Fibroblast of skin of right biceps (primary cell): ENCODE measurements at places on chromosomes 2 and 18.

DNA sequence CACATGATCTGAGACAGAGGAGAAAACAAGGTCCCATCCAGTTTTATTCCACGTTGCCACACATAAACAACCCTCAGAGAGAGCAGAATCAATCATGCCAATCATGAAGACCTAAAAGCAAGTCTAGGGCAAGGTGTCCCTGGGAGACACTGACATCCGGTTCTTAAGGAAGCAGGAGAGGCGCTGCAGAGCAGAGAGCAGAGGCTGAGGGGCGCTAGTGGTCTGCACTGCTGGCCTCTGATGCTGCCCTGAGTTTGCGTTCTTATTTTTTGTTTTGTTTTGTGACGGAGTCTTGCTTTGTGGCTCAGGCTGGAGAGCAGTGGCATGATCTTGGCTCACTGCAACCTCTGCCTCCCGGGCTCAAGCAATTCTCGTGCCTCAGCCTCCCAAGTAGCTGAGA lies 83.3 kb downstream of the SMIM21 start:
- DNase-seq, result no peak

DNA sequence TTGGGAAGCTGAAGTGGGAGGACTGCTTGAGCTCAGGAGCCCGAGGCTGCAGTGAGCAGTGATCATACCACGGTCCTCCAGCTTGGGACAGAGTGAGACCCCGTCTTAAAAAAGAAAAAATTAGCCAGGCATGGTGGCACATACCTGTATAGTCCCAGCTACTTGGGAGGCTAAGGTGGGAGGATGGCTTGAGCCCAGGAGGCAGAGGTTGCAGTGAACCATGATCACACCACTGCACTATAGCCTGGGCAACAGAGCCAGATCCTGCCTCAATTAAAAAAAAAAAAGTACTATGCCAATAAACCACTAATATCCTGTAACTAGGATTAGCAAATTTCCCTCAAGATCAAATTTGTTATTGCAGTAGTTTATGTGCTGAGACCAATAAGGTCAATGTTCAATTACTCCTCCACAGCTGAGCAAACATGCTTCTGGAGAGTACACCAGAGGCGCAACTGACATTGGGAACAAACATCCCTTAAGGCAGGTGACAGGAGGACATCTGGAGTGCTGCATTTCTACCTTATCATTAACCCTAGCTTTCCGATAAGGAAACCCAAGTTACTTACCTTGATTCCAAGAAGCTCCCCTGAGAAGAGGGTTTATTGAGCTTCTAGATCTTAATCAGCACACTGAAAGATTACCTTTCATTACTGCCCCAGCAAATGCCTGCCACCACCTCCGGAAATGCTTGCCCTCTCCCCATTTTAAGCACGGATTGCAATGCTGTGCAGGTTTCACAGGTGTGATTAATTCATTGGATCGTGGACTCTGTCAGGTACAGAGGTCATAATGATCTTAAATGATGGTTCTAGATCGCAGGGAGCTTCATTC lies 26.2 kb downstream of the MGAT4A start:
- no peak for DNase-seq

DNA sequence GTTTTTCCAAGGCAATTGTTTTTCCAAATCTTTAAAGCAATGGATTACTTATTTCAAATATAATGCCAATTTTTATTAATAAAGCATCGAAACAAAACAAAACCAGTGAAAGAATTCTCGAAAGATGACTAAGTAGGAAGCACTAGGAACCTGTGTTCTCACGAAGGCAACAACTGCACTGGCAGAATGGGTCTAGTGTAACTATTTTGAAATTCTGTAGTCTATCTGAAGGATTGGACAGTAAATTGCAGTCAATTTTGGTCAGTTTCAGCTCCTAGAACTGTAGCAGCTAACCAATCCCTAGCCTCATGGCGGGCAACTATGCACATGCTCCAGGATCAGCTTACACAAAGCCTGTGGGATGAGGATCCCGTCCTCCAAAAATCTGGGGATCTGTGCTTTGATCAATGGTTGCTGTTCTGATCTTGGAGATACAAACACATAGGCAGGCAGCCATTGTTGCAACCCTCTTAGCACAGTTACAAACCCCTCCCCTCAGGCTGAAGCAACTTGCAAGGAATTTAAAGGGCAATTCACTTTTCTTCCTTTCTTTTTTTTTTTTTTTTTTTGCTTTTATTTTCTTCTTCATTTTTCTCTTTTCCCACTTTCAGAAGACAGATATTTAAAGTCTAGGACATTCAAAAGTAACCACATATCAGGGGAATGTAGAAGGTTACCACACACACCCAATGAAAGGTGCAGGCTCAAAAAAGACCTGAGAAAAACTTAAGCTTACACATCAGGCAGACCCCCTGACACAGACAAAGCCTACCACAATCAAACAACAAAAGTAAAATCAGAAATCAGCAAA lies 147.6 kb downstream of the THADA start:
- DNase-seq, result no peak

GRCh38 chr2:3594493-3595281 lies at the start of gene COLEC11:
TSS of gene COLEC11 (plus strand) at chr2:3595112. CDS start at chr2:3604341, 9,229 bp downstream.
- peak; percentile 28 for DNase-seq

- DNase-seq, result peak; percentile 84
Observed at GRCh38 chr2:239249776-239250175, 151.0 kb downstream of the HDAC4 start.

DNA sequence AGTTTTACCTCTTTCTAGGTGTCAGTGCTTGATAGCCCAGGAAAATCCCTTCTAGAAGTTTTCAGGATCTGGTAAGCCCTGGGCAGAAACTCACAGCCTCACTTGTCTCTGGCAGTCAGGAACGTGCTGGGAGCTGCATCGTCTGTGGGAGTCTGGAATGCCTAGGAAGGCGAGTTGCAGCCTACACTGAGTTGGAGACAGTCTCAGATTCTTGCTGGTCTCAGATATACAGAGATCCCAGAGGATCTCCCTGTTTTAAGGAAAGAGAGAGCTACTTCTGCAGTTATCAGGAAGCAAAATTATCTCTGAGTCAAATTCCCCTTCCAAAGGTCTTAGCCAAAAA lies 104.4 kb upstream of the CDC42EP3 start:
- peak; percentile 83 for DNase-seq

DNA sequence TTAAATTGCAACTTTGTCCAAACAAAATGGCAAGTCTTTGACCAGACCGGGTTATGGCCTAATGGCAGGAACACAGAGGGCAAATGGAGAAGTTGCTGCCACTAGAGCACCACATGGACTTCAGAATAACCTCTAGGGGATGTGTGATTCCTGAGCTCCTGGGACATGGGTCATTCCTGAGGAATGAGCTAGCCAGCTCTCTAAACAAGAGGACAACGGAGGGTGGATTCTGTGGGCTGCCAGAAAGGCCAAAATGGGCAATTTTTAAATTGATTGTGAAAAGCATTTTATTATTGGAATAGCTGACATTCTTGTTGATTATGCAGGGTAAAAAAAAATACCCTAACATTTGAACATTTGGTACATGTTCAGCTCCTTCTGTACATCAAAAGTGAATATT lies 109.8 kb upstream of the FZD5 start:
- DNase-seq, result peak; percentile 41

- no peak for DNase-seq
Observed at GRCh38 chr18:49631146-49631866, 69.4 kb downstream of the LIPG start.

GRCh38 chr2:168740360-168740759 lies 62.1 kb upstream of the NOSTRIN start:
- peak; percentile 44 for DNase-seq

GRCh38 chr2:209556354-209556961 lies 132.6 kb downstream of the MAP2 start:
- DNase-seq, result peak; percentile 47

- DNase-seq, result no peak
Observed at GRCh38 chr2:233085037-233085838, 25.1 kb downstream of the INPP5D start.

DNA sequence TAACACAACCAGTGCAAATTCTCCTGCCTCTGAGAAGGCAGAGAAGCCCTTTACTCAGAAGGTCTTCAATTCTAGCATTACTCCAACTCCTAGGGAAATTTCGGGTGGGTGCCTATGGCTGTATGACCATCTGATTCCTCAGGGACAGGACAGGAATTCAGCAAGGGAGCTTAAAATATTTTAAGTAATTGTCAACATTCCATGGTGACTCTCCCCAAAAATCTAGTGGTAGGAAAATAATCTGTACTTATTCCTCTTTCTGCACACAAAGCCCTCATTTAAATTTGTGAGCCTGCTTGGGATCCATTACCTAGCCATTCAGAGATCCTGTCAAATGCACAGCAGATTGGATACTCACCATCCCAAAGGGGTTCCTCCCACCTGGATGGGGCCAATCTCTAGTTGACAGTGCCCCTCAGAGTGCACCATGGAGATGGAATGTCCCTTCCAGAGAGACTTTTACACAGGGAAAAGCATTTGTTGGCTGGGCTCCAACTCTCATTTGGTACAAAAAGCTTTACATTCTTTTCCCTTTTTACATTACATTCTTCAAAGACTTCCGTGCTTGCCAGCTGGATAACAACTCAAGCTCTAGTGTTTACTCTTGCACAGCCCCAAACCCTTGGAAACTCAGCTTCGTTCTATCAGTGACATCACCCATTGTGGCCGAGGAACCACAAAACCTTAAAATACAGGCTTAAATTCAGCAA lies 3.1 kb upstream of the TMEM150A start:
- peak; percentile 91 for DNase-seq

DNA sequence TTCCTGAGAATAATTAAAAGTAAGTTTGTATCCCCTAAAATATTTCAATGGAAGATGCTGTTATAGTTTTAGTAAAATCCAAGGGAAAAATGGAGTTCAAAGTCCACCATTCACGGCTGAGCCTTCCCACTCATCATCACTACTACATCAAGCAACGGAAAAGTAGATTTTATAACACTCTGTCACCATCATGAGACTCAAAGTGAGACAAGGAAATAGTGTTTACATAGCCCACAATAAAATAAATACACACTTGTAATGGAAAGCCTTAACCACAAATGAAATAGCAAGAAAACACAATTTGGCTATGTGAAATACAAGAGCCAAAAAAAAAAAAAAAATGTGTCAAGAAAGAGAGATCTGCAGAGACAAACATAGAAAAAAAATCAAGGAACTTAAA lies 569.9 kb upstream of the REG3G start:
- DNase-seq, result no peak

GRCh38 chr2:7243276-7243675 lies 326.1 kb downstream of the RNF144A start:
- DNase-seq, result no peak

DNA sequence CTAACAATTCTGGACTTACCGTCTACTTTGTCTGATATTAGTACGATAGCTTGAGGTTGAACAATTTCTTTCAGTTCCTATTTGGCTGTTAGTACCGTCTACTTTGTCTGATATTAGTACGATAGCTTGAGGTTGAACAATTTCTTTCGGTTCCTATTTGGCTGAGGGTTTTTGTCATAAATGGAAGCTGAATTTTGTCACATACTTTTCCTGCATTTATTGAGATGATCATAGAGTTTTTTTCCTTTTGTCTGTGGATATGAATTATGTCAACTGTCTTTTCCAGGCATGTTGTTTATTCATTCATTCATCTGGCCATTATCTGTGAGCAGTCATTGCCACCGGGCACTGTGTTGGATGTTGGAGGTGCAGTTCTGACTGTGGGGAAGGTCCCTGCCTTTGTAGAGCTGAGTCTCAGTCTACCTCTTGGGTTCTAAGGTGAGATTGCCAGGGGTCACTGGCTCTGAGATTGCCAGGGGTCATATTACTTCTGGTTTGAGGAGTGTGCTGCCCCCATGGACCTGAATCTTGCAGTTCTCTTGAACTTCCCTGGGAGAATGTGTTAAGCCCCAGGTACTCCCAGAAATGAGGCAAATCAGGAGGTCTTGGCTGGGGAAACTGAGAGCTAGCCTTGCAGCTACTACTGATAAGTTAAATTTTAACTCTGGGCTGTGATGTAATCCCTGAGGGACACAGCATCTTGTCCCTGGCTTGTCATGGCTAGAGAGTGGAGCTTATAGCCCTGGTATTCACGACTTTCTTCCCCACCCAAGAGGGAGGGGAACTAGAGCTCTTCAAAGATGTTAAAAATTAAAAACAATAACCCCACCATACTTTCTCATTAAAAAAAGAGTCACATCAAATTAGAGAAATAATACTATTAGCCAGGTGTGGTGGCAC lies 89.1 kb upstream of the MBOAT2 start:
- no peak for DNase-seq

DNA sequence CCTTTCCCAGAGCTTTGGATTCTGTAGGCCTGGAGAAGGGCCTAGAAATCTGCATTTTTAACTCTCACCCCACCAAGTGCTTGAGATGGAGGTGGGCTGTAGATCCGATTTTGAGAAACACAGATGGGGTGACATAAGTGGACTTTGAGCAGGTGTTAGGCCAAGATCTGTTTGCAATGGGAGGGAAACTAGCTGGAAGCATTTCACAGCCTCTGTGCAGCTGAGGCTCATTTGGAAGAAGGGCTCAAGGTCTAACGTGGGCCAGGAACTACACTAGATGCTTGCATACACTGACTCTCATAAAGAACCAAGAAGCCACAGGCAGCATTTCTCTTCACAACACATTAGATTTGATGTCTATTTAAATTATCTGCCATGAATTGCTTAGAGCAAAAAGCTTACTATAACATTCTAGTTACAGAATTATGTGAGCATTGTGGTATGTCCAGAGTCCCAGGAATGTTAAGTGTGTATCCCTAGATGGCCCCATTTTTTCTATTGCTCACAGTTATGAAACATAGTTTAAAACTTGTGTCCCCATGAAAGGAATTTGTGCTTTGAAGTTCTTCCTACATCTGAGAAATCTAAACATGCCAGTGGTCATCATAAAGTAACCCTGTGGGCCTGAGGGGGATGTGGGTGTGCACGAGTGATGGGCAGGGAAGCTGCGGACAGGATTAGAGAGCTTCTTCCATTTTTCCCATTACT lies 77.2 kb downstream of the CD28 start:
- DNase-seq, result peak; percentile 92

- no peak for DNase-seq
Observed at GRCh38 chr2:139366681-139367080, 586.5 kb upstream of the NXPH2 start.

- DNase-seq, result no peak
Observed at GRCh38 chr18:49851624-49852023, 38.3 kb upstream of the ACAA2 start.

DNA sequence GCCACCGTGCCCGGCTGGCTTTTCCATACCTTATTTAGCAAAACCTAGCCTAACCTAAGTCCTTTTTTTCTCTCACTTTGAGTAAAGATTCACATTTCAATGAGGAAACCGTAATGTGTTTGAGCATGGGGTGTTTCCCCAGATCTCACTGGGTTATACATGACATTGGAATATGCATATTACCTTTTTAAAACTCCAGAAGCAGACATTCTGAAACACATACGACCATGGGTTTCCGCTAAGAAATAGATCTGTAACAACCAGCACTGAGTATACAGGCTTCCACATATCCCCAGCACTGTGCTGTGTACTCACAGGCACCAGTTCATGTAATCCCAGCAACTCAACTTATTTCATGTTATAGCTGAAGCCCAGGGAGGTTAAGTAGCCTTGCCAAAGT lies 41.0 kb upstream of the FOSL2 start:
- DNase-seq, result no peak

GRCh38 chr2:177363332-177363731 lies 29.2 kb upstream of the AGPS start:
- DNase-seq, result no peak
